Fibroblast of the aortic adventitia (primary cell): ENCODE measurements at places on chromosomes 6 and 20.

DNA sequence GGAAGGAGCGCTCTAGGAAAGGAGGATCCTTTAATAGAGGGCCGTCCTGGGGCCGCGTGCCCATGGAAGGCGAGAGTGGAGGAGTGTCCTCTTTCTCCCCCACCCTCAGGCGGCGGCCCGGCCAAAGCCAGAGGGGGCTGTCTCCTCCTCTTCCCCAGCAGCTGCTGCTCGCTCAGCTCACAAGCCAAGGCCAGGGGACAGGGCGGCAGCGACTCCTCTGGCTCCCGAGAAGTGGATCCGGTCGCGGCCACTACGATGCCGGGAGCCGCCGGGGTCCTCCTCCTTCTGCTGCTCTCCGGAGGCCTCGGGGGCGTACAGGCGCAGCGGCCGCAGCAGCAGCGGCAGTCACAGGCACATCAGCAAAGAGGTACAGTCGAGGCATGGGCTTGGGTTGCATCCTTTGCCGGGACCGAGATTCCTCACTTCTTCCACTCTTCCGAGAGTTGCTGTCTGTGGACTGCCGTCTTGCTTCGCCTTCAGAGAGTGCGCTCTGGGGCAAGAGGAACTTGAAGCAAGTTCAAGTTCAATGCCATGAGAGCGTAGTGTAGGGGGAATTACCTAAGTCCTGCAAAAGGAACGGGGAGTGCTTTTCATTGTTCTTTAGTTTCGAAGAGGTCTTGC, at the start of gene LAMA2:
LAMA2 (plus strand) TSS at position 148 of the 621 bp plus-strand sequence; CDS start at position 256, 108 bp downstream.
- DNase-seq = peak; percentile 78

DNA sequence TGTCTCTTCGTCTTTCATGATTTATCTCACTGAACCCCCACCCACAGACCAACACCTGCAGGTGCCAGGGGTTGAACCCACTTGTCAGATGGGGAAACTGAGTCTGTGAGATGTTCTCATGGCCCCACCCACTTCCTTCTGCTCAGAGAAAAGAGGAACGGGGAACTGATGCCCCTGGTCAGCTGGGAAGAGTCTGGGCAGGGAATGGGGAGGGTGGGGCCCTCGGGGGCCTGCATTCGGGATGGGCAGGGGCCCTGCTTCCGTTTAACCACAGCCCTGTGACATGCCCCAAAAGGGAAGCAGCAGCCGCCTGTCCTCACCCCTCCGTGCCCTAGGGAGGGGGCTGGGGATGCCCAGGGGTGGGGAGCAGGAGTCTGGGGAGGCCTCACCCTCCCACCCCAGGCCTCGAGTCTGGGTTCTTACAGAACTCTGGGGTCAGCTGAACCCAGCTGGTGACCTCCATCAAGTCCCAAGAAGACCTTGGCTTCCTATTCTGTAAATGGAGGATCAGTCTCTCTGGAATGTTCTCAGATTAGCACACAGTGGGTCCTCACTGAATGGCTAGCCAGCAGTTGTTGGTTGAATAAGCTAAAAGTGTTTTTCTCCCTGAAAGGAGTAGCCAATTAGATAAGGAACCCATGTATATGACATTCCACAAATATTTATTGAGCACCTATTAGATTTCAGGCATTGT, 81.5 kb downstream of the CEBPB start:
- DNase-seq = no peak

- peak; percentile 41 for DNase-seq
Observed at GRCh38 chr6:157825243-157825904, 2.3 kb downstream of the SNX9 start.

GRCh38 chr6:42784717-42785498, 3.1 kb downstream of the BICRAL start:
- no peak for DNase-seq

- peak; percentile 80 for DNase-seq
Observed at GRCh38 chr20:35135867-35136586, 11.1 kb downstream of the EDEM2 start.

GRCh38 chr6:14373648-14374437, 256.3 kb downstream of the CD83 start:
- no peak for DNase-seq

GRCh38 chr6:64732888-64733287, 974.1 kb downstream of the EYS start:
- no peak for DNase-seq

DNA sequence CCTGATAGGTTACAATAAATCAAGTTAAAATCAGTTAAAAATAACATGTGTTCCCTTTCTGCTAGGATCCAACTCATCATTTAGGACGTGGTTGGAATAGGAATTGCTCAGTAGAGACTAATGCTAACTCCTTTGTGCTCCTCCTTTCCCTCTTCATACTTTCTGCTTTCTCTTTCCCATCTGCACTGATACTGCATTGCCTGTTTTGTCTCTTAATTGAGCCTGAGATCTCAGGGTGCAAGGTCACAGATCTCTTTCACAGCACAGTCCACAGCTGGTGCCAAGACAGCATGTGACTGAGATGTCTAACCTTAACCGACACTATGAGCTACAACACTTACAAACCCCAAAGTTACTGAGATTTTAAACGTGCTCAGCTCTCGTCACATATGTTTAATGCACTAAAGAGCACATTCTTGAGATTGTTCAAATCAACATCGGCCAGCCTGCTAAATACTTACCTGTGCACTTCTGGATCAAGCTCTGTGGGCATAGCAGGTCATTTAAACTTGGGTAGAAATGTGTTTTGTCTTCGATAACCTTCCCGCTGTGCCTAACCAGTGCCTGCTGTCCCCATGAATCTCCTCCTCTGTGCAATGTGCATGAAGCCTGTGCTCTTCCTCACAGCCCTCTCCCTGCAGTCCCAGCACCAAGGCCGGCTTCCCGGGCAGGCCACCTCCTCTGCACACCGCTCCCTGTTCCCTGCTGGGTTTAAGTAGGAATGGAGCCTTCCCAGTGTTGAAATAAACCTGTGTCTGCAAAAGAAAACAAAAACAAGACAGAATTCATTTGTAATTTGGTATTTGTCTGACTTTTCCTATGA, 39.6 kb upstream of the AFDN start:
- DNase-seq = no peak

- no peak for DNase-seq
Observed at GRCh38 chr20:36881888-36882287, 6.0 kb downstream of the TLDC2 start.

GRCh38 chr6:119586250-119586882, 236.8 kb upstream of the MAN1A1 start:
- DNase-seq = no peak

DNA sequence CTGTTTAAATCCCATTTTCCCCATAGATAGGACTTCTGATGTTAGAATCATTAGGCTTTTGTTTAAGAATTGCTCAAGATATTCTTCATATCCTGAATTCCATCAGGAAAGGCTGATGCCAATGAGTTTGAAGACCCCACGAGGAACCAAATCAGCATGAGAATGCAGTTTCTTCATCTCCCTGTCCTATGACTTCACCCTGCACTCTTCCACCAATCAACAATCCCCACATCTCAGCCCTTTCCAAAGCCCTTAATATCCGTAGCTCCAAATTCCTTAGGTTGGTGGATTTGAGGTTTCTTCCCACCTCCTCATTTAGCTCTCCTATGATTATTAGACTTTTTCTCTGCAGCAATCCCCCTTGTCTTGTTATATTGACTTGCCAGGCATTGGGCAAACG, 88.3 kb upstream of the PRND start:
- no peak for DNase-seq

DNA sequence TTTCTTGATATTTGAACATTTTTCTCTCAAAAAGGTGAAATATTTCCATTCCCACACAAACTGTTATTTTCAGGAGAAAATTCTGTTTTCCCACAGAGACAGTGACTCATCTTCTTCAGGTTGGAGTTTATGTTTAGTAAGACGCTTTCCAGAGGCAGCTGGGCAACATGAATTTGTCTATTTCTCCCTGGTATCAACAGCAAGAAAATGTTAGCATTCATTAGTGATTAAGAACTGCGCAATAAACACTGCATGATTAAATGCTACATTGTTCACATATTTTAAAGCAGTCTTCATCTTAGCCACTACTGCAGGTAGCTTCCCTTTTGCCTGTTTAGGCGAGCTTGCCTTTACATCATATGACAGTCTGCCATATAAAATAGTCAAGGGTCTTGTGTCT, 295.7 kb downstream of the C6orf118 start:
- no peak for DNase-seq
